ENCODE measurements at places on chromosomes 6 and 20.

DNA sequence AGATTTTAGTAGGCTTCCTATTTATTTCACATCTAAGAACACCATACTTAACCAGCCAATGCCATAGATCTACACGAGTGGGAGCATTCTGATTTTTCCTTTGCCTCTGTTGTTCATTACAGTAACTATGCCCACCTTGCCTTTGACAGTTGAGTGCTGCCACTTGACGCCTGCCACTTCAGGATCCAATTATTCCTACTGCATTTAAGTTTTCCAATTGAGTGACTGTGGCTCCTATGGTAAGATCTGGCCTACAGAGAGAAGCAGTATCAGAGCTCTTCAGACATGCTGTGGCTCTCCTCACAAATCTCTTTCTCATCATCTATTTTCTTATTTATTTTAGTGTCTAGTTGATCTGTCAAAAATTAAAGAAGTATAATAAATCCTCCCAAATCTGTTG, 403.0 kb upstream of the SPTLC3 start:
- DNase-seq: no peak

GRCh38 chr6:53100561-53100960, 35.4 kb downstream of the FBXO9 start:
- DNase-seq: no peak

DNA sequence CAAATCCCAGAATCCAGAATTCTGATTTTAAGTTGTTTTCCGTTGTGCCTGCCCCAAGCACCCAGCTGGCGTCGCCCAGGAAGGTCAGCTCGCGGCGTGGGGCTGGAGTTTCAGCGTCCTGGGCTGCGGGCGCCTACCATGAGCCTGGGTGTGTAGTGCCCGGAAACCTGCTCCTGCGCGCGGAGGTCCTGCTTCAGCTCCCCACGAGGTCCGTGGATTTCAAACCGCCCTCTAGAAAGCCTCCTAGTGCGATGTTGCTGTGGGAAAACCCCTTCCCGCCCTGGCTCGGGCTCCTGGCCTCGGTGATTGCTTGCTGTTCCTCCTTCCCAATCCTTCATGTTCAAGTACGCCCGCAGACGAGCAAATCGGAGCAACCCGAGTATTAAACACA, 51.3 kb upstream of the NRN1 start:
- no peak for DNase-seq

- DNase-seq: no peak
Measured at GRCh38 chr20:57826666-57827287, 117.0 kb upstream of the PMEPA1 start.

GRCh38 chr20:57241363-57241991, 25.0 kb downstream of the BMP7 start:
- DNase-seq: no peak

- DNase-seq: no peak
Measured at GRCh38 chr6:4482461-4482860, 293.7 kb upstream of the CDYL start.

DNA sequence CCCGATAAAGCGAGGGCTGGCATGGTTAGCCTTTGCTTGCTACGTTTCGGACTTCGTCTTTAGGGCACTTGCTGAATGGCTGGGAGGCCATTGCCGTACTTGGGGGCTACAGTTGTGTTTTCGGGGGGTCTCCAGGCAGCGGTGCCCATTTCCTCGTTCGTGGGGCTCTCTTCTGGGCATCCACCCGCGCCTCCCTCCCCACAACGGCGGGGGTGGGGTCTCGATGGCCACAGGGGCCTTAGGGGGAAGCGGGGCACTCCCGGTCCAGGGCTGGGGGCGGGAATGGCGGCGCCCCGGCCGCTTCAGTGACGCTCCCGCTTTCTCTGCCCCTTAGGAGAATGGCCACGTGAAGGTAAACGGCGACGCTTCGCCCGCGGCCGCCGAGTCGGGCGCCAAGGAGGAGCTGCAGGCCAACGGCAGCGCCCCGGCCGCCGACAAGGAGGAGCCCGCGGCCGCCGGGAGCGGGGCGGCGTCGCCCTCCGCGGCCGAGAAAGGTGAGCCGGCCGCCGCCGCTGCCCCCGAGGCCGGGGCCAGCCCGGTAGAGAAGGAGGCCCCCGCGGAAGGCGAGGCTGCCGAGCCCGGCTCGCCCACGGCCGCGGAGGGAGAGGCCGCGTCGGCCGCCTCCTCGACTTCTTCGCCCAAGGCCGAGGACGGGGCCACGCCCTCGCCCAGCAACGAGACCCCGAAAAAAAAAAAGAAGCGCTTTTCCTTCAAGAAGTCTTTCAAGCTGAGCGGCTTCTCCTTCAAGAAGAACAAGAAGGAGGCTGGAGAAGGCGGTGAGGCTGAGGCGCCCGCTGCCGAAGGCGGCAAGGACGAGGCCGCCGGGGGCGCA, 2.4 kb downstream of the MARCKS start:
- no peak for DNase-seq

- DNase-seq: no peak
Measured at GRCh38 chr20:2363587-2363986, 17.1 kb upstream of the TGM6 start.

DNA sequence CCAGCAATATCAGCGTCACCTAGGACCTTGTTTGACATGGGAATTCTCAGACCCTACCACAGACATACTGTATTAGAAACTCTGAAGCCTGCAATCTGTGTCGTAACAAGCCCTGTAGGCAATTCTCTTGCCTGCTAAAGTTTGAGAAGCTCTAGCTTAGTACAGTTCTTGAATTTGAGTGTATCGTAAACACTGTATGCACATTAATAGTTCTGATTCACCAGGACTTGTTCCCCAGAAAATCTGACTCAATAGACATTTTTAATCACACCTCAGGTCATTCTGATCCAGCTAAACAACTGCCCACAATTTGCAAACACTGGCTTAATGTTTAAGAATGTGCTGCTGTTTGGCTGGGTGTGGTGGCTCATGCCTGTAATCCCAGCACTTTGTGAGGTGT, 414.3 kb downstream of the TFAP2A start:
- no peak for DNase-seq

DNA sequence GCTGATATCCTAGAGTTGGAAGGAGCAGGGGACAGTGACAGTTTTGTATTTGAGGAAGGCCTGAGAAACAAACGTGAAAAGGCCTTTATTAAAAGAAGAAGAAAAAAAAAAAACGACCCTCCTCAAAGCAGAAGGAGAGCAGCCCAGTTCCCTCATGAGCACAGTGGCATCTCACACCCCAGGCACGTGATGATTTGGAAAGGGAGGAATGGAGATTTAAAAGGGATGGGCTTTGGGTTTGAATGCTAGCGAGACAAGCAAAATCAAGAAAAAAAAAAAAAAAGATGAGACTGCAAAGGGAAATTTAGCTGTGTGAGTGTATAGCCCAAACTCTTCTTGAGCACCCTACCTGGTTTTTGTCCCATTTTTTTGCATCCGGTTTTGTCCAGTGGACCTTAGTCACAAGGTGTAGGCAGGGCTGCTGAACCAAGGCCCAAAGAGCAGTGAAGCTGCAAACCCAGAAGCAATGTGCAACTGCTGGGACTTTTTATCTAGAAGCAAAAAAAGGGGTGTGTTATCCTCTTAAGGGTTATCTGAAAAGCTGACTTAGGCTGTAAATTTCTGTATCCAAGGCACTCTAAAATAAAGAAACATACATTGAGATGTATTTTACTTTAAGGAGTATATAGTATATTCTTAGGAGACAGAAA, 54.5 kb upstream of the RREB1 start:
- DNase-seq: no peak

DNA sequence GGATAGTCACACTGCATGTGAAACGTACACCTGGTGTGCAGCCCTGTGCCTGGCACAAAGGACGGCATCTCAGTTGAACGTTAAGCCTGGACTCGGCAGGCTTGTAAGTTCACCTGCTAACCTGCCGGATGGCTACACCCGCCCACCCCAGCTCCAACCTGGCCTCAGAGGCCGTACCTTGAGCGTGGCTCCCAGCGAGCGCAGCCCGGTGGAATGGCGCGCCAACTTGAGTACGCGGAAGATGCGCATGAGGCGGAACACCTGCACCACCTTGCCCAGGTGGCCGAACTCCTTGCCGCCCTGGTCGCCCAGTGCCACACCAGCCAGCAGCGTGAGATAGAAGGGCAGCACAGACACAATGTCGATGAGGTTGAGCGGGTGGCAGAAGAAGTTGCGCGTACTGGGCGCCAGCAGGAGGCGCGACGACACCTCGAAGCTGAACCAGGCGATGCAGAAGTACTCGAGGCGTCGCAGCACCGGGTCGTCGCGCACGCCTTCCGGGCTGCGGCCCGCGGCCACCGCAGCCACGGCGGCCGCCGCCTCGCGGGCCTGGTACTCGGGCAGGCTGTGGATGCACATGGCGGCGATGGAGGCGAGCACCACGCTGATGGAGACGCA, 3.3 kb downstream of the KCNS1 start:
- DNase-seq: no peak

- DNase-seq: no peak
Measured at GRCh38 chr6:20463396-20463795, 61.7 kb downstream of the E2F3 start.

- DNase-seq: no peak
Measured at GRCh38 chr20:48738399-48739304, 89.1 kb downstream of the PREX1 start.

DNA sequence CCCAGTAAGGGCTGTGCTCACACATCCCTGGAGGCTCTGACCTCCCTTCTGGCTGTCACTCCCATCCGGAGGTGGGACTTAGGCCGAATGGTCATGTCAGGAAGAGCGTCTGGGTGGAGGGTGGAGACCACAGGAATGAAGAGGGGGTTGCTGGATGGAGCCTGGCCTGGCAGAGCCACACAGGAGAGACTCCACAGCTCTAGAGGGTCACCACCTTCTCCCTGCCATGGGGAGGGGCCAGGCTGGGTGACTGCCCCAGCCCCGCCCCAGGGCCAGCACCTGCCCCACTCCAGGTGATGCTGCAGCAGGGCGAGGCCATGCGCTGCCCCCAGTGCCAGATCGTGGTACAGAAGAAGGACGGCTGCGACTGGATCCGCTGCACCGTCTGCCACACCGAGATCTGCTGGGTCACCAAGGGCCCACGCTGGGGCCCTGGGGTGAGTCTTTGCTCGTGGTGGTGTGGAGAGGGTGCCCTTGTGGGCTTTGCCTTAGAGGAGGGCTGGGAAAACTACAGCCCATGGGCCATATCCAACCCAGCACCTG, 20.6 kb downstream of the RBCK1 start:
- no peak for DNase-seq

DNA sequence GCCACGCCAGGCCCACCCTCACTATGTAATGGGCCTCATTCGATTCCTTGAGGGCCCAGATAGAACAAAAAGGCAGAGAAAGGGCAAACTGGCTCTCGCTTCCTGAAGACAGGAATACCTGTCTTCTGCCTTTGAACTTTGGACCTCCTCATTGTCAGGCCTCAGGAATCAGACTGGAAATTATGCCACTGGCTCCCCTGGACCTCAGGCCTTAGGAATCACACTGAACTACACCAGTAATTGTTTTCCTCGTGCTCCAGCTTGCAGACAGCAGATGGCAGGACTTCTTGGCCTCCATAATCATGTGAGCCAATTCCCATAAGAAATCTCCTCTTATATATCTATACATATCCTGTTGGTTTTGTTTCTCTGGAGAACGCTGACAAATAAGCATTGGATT, 258.6 kb upstream of the KCNG1 start:
- no peak for DNase-seq

- no peak for DNase-seq
Measured at GRCh38 chr6:117907601-117908245, 659 bp downstream of the SLC35F1 start.

DNA sequence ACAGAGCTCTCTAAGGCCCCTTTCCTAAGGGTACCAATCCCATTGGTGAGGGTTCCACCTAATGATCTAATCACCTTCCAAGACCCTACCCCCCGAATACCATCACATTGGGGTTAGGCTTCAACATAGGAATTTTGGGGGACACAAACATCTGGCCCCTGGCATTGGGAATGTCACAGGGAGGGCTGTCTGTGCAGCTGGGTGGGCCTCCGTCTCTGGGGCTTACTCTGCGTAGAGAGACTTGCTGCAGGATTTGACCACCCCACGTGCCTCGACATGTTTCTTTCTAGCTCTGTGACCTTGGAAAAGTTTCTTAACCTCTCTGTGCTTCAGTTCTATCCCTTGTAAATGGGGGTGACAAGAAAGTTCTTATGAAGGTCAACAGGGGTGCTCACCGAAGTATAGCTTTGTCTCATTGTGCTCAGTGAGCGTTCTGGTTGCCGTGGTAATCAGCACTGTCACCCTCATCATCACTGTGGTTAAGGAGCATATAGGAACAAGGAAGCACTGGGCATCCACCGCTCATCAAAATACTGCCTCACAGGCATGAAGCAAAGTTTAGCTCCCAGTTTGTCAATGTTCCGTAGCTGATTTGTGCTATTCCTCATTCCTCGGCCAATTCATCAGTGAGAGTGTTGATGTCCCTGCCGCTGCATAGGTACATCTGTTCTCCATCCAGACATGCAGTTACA, 152.8 kb downstream of the SYCP2 start:
- no peak for DNase-seq

GRCh38 chr6:96899451-96899998, 1.8 kb upstream of the NDUFAF4 start:
- DNase-seq: no peak

GRCh38 chr6:21406316-21406715, 187.2 kb upstream of the SOX4 start:
- DNase-seq: no peak

DNA sequence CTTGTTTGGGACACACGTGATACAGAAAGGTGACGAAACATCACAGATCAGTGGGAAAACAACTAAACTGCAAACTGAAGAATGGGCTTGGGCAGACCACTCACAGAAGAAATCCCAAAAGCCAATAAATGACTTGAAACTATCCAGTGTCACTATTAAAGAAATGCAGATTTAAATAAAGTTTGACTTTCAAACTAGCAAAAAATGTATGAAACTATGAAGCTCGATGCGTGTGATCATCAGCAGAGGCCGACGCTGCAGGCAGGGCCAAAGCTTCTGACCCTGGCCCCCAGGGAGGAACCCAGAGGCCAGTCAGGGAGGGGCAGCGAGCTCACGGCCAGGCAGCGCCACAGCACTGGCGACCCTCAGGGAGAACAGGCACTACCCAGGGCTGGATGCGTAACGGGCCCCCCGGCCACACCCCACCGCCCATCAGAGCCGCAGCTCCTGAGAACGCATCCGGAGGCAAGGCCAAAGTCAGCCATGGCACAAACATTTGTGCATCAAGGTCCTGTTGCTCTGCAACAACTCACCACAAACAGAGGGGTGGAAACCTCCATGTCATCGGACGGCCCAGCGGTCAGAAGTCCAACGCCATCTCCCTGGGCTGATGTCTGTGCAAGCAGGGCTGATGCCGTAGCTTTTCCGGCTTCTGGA, 94.1 kb downstream of the YTHDF1 start:
- no peak for DNase-seq

GRCh38 chr20:61575151-61575937, 323.3 kb downstream of the CDH4 start:
- no peak for DNase-seq

GRCh38 chr20:15100506-15101160, 763.2 kb upstream of the FLRT3 start:
- no peak for DNase-seq

Measured in T-helper 2 cell (primary cell).